ENCODE measurements at places on chromosomes 2 and 18.

DNA sequence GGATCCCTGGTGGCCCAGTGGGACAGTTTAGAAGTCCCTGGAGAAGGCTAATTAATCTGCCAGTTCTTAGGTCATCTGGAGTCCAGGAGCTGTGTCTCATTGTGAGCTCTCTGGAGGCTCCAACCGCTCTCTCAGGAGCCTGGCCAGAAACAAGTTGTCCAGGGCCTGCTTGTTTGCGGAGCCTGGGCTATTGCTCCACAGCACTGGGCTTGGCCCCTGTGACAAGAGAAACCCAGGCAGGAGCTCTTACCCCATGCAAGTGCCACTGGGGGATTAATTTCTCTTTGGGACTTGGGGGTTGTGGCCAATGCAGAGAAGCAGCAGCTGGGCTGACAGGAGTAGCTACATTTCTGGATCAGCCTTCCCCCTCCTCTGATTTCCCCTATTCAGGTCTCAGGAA, 24.5 kb upstream of the TNP1 start:
- DNase-seq, result no peak

DNA sequence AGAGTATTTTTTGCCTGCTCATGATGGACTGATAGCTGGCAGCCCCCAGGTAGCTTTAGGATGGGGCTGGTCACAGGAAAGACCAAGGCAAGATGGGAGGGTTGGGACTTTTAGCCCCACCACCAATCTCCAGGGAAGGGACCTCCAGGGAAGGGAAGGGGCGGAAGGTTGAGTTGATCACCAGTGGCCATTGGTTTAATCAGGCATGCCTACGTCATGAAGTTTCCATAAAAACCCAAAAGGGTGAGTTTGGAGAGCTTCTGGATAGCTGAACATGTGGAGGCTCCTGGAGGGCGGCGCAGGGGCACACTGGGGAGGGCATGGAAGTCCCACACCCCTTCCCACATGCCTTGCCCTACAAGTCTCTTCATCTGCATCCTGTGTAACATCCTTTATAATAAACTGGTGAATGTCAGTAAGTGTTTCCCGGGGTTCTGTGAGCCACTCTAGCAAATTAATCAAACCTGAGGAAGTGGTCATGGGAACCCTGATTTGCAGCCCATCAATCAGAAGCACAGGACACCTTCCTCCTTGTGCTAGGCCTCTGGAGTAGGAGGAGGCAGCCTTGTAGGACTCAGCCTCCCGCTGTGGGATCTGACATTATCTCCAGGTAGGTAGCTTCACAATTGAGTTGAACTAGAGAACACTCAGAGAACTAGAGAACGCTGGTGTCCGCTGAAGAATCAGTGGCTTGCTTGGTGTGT, 30.3 kb downstream of the RAB31 start:
- DNase-seq, result no peak

GRCh38 chr2:187174582-187174981, 273.5 kb downstream of the CALCRL start:
- peak; percentile 16 for DNase-seq

DNA sequence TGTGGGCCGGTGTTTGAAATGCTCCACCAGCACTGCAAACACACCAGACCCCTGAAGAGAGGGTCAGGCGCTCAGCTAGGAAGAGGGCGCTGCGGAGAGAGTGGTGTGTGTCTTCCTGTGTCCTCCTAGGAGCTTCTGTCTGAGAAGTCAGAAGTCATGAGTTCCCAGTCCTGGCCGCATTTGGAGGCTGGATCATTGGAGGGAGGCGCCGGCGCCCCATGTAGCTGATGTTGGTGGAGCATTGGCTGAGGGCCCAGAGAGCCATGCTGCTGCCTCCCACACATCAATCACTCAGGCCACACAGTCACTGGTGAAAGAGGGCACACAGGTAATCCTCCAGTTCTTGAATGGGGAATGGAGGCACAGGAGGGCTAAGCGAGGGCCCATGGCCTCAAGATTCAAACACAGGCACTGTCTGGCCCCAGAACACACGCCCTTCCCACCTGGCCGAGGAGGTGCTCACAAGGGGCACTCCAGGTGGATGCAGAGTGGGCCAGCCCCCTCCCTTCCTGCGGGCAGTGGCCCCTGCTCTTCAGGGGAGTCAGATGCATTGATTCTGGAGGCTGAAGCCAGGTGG, 66.3 kb downstream of the RRM2 start:
- no peak for DNase-seq

DNA sequence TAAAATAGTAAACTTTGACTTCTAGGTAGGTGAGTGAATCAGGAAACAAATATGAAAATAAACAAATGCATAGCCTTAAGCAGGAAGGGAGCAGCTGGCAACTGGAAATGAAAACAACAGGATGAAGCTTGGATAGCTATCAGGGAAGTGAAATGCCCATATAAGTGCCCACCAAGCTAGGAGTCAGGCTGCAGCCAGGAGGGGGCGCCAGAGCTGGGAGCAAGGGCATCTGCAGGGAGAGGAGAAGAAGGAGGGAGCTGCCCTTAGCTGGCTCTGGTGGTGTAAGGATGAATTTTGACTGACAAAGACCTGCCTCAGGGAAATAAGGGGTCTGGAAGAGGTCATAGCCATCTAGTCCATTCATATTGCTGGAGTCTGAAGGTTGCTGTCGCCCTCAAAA, 298.3 kb downstream of the TDRD15 start:
- peak; percentile 65 for DNase-seq
